Stimulated activated CD8-positive, alpha-beta memory T cell treated with anti-CD3 and anti-CD28 coated beads, Interleukin-4, amount 100 ng/mL, for 1 hour (primary cell): ENCODE measurements at places on chromosomes 3 and 15.

- no peak for DNase-seq
Observed at GRCh38 chr15:101115393-101115785, 136.5 kb downstream of the CHSY1 start.

- DNase-seq, result no peak
Observed at GRCh38 chr15:29825227-29825626, 3.0 kb upstream of the TJP1 start.

DNA sequence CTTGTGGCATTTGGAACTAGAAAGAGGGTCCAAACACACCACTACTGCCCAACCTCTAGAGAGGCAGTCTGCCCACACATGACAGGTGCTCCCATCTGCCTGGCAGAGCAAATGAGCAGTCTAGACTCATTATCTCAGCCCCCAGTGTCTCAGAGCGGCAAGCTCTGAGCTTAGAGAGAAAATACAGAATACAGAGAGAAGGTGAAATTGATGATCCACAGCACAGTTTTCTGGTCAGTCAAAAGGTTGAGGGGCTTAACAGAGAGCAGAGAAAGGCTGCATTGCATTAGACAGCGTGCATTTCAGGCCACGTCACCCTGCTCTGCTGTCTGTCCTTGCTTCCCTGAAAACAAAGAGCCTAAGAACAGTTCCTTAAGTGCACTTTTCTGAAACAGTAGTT lies 135.1 kb downstream of the KCNMB2 start:
- no peak for DNase-seq

DNA sequence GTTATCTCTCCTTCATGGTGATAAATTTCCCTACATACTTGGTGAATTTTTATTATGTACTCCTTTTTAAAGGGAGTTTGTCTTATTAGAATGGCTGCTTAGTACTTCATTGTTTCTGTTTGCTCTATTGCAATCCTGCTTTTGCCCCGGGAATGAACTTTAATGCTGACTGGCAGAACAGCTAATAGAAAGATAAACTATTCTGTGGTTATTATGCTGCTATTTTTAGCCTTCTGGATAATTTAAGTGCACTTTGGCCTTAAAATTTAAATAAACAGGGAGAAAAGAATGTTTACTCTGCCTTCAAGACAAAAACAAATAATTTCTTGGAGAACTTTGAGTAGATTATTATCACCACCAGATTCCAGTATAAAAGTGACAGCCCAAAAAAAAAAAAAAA lies 413.8 kb upstream of the CCDC54 start:
- no peak for DNase-seq

- no peak for DNase-seq
Observed at GRCh38 chr15:38040615-38041014, 106.2 kb downstream of the TMCO5A start.

DNA sequence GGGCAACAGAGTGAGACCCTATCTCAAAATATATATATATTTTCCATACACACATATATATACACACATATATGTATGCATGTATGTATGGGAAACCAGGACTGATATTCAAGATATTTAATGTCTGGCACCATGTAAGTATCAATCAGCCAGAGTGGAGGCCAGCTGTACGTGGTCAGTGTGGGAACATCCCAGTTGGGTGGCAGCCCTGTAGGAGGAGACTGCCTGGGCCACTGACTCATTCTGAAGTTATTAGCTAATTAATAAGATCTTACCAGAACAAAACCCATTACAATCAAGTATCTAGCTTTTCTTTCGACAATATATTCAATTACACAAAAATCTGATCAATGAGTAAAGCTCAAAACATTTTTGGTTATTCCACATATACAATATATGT lies 85.1 kb upstream of the OCA2 start:
- no peak for DNase-seq

GRCh38 chr3:111723293-111724215 lies 128.4 kb upstream of the ZBED2 start:
- DNase-seq, result no peak

DNA sequence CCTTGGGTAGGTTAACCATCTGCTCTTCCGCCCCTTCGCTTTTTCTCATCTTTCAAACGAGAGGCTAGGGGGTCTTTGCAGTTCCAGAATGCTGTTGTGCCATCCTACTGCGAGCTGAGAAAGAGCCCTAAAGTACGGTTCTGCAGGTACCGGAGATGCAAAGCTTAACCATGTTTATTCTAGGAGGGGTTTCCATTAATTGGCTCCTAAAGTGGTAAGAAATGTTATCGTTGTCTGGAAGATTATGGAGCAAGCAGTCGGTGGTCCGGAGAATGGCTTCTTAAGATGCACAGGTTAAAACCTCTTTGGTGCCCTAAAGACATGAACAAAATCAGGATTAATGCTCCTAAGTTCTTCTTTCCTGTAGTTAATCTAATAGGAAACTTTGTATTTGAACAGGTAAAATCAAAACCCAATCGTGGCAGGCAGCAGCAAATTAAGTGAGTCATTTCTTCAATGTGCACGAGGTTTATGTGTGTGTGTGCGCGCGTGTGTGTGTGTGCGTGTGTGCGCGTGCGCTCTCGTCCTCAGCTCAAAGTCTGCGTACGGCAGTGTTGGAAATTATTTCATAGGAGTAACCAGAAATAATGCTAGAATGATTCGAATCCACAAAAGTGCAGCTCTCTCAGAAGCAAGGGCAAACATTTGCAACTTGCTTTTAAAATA lies 772 bp downstream of the FAM81A start:
- no peak for DNase-seq

- no peak for DNase-seq
Observed at GRCh38 chr15:86506401-86506800, 426.7 kb downstream of the AGBL1 start.

- DNase-seq, result no peak
Observed at GRCh38 chr3:138806376-138807080, 28.2 kb downstream of the PIK3CB start.

GRCh38 chr3:130596484-130596883 lies 79.5 kb downstream of the COL6A6 start:
- no peak for DNase-seq

DNA sequence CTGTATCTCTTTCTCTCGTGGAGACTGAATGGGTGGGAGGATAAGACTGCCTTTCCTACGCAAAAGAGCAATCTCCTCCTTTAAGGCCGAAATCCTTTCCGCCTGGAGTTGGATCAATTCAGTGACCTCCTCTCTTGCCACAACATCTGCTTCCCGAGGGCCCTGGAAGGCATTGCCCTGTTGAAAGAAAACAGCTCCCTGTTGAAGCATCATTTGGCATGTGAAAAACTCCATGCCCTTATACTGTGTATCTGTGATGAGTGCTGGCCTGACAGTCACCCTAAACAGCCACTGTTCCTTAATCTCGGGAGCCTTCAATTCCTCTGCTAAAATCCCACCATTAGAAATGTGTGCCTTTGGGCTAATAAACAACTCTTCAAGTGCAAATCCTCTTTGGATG lies 80.2 kb downstream of the BOC start:
- no peak for DNase-seq

GRCh38 chr3:189507856-189508255 lies 123.3 kb upstream of the TP63 start:
- no peak for DNase-seq

- no peak for DNase-seq
Observed at GRCh38 chr3:22928216-22929110, 274.7 kb upstream of the UBE2E2 start.

DNA sequence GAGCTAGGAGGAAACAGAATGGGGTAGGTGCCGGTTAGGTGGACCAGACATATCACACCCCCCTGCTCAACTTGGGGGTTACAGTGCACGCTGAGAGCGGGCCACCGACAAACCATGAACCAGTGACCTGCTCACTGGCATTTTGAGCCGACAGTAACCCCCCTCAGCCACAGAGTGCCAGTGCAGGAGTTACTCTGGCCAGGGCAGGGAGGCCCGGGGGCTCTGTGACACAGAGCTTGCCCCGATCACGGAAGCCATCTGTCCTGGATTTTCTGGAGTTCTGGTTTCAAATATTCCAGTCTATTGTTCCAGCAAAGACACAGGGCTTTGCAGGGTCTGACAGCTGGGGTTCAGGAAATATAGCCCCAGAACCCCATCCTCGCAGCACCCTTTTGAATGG lies 225.2 kb downstream of the VPS13C start:
- no peak for DNase-seq

DNA sequence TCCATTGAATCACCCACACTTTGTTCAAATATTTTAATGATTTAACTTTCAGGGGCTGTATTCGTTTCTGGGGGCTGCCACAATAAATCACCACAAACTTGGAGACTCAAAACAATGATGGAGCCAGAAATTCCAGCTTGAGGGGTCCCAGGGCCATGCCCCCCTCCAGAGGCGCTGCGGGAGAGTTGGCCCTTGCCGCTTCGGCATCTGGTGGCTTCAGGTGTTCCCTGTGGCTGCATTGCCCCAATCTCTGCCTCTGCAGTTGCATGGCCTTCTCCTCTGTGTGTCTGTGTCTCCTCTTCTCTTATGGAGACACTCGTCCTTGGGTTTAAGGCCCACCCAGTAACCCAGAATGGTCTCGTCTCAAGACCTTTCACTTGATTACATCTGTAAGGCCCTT lies 144.7 kb downstream of the CHSY1 start:
- DNase-seq, result no peak

- DNase-seq, result no peak
Observed at GRCh38 chr3:134066651-134067530, 37.2 kb upstream of the SLCO2A1 start.

DNA sequence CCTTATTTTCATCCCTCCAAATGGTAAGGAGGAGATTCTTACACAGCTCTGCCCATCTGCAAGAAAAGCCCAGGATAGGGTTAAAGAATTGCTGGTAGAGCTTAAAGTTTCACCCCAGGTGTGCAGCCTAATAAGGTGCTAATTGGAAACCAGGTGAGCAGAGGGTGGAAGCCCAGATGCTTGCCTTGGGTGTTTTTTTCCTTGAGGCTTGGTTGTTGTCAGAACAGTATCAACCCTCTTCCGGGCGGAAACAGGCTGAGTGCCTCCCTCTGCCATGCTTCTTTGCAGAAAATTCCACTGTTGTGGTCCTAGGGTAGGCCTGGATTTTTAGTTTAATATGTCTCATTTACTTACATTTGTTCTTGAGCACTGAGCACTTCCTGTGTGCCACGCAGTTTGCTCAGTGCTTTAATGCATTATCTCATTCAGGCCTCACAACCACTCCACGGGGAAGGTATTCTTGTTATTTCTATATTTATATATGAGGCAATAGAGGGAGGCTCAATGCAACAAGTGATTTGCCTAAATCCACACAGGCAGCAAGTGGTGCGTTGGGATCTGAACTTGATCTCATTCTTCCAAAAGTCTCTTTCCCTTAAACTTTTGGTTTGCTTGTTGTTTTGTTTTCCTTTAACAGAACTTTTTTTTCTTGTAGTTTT lies 115.0 kb upstream of the LRIG1 start:
- DNase-seq, result no peak

- DNase-seq, result no peak
Observed at GRCh38 chr3:51718547-51719409, 11.9 kb downstream of the GRM2 start.
